ENCODE measurements at places on chromosomes 1 and 21. TPM values are rescaled to one million over a fixed set of nuclear protein-coding genes. Genes with fewer than 3 reads are reported as not detected.

DNTTIP2 gene
- total RNA-seq: 40.0 TPM

CGN gene
- total RNA-seq: 0.52 TPM

DNA sequence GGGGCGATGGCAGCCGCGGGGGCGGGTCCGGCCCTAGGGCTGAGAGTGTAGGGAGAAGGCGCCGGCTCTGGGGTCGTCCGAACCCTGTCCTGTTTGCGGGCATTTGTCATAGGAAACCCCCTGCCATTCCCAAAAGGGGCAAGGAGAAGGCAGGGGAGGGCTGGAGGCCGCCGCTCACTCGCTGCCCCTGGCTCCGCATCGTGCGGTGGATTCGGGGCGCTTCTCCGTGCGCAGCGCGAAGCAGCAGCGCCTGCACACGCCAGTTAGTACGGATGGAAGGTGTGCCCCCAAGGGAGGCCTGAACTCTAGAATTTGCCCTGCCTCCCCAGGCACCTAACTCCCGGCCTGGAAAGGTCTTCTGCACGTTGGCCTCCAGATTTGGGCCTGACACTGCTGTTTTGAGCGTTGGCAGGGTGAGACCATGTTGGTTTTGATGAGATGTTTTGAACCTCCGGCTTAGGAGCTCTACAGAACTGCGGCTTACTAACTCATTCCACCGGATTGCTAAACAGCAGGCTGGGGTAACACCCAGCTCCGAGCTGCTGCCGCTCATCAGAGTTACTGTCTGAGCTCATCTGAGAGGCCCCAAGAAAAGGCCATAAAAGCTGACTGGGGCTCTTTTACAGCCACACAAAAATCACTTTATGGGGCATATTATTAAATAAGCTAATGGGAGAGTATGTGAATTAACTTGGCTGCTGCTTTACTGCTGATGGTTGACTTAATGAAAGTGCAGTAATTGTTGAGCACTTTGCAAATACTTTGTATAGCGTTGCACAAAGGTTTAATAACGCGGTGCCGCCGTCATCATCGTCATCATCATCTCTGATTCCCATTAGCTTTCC, 987 bp downstream of the GPR137B start:
- no peak for DNase-seq
- no peaks in the 10 kb centered on the region for H3K27me3 ChIP-seq

KCNK2 gene
- total RNA-seq: 0.08 TPM

DNA sequence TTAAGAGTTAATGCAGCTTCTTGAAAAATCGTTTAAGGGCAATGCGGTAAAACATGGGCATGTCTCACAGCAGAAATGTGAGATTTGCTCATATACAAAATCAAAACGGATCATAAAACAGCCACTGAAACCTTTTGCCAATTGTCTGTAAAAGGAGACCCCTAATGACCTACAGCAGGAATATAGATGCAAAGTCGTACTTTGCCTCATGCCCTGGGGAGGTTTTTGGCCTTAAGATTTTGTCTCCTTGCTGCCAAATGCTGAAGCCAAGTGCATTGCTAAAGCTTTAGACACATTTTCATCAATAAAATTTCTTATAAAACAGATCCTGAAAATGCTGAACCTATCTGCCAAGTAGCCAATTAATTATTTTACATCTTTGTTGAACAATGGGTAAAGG, 226.9 kb downstream of the TGFB2 start:
- no peaks in the 10 kb centered on the region for H3K27me3 ChIP-seq
- no peak overlapping the region for H3K27ac ChIP-seq
- no peak overlapping the region for H3K4me3 ChIP-seq
- no peaks in the 10 kb centered on the region for H3K36me3 ChIP-seq

GRCh38 chr21:38804030-38804788, 1.5 kb upstream of the ETS2 start:
- H3K4me3 ChIP-seq: peak overlapping the region; percentile 93
- no peaks in the 10 kb centered on the region for H3K36me3 ChIP-seq
- peaks cover 40% of the 10 kb centered on the region for H3K4me1 ChIP-seq
- no peak for DNase-seq

DNA sequence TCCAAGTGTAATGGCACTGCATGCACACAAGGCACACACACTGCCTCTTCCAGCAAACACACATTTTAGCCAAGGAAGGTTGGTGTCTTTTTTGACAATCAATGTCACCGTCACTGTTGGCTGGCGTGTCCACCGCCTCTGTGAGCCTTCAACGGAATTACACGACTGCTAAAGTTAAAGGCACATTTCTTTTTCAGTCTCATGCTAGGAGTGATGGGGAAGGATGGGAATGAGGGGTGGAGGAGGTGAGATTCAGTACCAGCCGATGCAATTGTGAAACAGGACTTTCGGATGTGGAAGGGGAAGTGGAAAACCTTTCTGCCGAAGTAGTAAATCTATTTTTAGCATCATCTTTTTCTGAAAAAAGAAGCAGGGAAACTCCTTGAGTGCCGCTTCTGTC, 1.4 kb downstream of the ELAVL4 start:
- H3K27me3 ChIP-seq: peaks cover 93% of the 10 kb centered on the region
- H3K27ac ChIP-seq: no peak overlapping the region
- no peak overlapping the region for H3K4me3 ChIP-seq
- no peak for DNase-seq

DRAXIN gene
- 0.05 TPM for total RNA-seq

- H3K27me3 ChIP-seq: peaks cover 93% of the 10 kb centered on the region
- DNase-seq: no peak
- no peak overlapping the region for H3K27ac ChIP-seq
- H3K36me3 ChIP-seq: no peaks in the 10 kb centered on the region
- H3K4me3 ChIP-seq: no peak overlapping the region
Measured at GRCh38 chr1:36510418-36510817, 27.7 kb upstream of the CSF3R start.

- peaks cover 11% of the 10 kb centered on the region for H3K36me3 ChIP-seq
- H3K4me1 ChIP-seq: peaks cover 74% of the 10 kb centered on the region
- peak within 1 kb of the TSS; percentile 100 for H3K4me3 ChIP-seq
Measured at GRCh38 chr1:19485362-19486187, at the start of gene CAPZB. CAPZB (minus strand) TSS chr1:19485539; CDS start chr1:19485438, 101 bp downstream.

- no peaks in the 10 kb centered on the region for H3K27me3 ChIP-seq
- H3K27ac ChIP-seq: no peak overlapping the region
- no peaks in the 10 kb centered on the region for H3K36me3 ChIP-seq
- DNase-seq: no peak
Measured at GRCh38 chr1:171134204-171134923, 43.7 kb downstream of the FMO3 start.

DNA sequence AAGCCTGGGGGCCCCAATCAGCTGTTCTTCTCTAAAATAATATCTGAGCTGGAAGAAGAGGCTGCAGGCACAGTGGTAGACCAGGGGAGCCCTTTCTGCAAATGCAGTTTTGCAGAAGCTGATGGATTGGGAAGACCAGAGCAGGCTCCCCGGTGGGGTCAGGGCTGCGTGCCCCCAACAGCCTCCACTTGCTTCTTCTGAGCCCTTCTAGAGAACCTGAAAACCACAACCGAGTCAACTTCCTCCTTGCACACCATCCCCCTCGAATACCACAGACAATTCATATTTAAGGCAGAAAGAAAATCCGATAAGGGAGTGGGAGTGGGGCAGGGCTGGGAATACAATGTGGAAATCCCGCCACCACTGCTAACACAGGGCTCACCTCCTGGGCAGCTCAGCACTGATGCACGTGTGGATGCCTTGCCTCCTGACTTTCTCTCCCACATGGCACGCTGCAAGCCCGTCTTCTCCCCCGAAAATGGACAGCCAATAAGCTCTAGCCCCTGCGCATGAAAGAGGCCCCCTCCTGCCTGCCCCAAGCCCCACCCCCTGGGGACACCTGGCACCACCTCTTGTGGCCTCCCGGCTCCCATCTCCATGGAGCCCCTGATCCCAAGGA, 25.4 kb upstream of the ALDH4A1 start:
- DNase-seq: no peak
- H3K4me3 ChIP-seq: no peak overlapping the region
- H3K36me3 ChIP-seq: no peaks in the 10 kb centered on the region

- H3K4me1 ChIP-seq: peaks cover 5% of the 10 kb centered on the region
- no peak overlapping the region for H3K27ac ChIP-seq
- no peak for DNase-seq
- no peaks in the 10 kb centered on the region for H3K27me3 ChIP-seq
- H3K4me3 ChIP-seq: no peak overlapping the region
Measured at GRCh38 chr1:206924592-206925105, 2.9 kb upstream of the FCMR start.

DNA sequence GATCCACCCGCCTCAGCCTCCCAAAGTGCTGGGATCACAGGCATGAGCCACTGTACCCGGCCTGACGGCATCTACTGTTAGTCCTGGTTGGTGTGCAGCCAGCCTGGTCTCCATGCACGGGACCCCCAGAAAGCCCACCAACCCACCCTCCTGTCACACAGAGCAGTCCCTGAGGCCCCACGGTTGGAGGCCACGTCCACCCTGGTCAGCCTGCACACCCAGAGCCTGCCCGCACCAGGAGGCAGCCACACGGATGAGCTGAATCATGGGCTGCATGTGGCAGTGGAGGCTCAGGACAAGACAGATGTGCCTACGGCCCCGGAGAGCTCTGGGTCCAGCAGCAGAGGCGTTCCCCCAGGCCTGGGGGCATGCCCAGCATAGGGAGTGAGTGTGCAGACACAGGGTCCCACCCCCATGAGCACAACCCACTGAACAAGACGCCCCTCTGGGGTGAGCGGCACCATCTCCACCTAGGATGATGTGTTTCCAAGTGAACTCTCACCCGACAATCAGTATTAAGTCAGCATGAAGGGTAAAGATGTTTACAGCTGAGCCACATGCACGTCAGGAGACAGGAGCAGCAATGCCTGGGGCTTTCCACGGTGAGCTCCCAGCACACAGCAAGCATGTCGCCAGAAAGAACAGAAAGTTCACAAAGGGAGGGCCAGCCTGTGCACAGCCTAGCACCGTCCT, 102.1 kb downstream of the WDR4 start:
- H3K4me3 ChIP-seq: no peak overlapping the region
- H3K36me3 ChIP-seq: peaks cover 13% of the 10 kb centered on the region
- H3K4me1 ChIP-seq: peaks cover 16% of the 10 kb centered on the region
- no peak overlapping the region for H3K27ac ChIP-seq
- peaks cover 58% of the 10 kb centered on the region for H3K27me3 ChIP-seq

DNA sequence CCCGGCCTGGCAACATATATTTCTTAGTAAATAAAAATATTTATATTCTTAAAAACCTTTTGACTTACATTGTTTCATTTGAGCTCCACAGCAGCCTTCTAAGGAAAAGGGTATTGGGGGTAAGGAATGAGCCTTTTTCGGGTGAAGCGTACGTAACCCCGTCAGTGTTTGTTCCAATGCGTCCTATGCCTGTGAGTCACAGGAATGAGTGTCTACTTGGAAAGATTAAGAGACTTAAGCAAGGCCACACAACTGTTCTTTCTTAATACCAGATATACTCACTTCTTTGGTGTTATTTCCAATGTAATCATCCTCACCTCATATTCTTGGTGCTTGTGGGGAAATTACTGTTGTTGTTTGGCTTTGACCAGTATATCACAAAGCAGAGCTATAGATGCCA, 22.7 kb downstream of the WDTC1 start:
- no peaks in the 10 kb centered on the region for H3K4me1 ChIP-seq
- no peaks in the 10 kb centered on the region for H3K27me3 ChIP-seq

DNA sequence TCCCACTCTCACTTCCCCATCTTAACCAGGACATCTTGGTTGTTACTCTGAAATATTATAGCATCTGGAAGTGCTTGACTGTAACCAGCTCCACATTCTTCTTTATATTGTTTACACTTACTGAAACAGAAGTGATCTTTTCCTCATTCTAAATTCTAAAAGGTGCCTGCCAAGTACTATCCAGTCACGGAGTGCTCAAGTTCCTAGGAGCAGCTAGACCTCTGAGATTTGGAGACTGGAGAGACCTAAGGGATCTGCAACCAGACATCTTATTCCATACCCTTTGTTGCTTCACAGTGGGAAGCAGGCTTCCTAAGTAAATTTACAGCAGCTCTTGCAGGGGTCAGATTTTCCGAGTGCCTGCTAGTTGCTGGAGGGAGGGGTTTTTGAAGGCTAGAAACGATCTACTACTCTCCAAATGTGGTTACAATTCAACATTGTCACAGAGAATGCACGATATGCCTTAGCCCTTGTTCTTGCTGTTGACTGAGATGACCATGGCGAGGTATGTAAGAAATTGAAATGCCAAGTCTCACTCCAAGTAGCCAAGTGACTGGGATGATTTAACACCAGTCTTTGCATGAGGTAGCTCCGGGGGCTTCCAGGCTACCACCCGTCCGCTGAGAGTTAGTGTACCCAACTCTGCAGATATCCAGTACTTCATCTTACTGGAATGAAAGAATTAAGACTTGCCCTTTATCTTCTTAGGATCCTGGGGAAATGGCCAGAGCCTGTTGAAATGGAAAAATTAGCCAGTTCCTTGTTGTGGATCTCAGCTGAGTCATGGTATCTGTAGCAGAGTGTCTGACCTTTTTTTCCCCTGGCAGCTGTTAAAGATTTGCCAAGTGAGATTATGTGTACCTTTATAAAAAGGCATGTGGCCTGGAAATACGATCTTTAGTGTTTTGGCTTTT, 150.8 kb downstream of the MAST2 start:
- no peak for DNase-seq
- peaks cover 2% of the 10 kb centered on the region for H3K36me3 ChIP-seq
- peak overlapping the region; percentile 74 for H3K27ac ChIP-seq
- no peaks in the 10 kb centered on the region for H3K27me3 ChIP-seq
- peaks cover 60% of the 10 kb centered on the region for H3K4me1 ChIP-seq

PCAT6 gene
- 1.0 TPM for total RNA-seq

GRCh38 chr1:54849219-54850068, 37.6 kb downstream of the DHCR24 start:
- DNase-seq: no peak
- no peaks in the 10 kb centered on the region for H3K27me3 ChIP-seq
- peaks cover 20% of the 10 kb centered on the region for H3K36me3 ChIP-seq
- H3K4me1 ChIP-seq: peaks cover 11% of the 10 kb centered on the region
- H3K4me3 ChIP-seq: no peak overlapping the region

GRCh38 chr1:172356620-172357019, 63.9 kb upstream of the C1orf105 start:
- no peak overlapping the region for H3K4me3 ChIP-seq
- H3K36me3 ChIP-seq: no peaks in the 10 kb centered on the region
- peak overlapping the region; percentile 25 for H3K27ac ChIP-seq
- DNase-seq: no peak

FAM229A gene
- total RNA-seq: 2.1 TPM

DNA sequence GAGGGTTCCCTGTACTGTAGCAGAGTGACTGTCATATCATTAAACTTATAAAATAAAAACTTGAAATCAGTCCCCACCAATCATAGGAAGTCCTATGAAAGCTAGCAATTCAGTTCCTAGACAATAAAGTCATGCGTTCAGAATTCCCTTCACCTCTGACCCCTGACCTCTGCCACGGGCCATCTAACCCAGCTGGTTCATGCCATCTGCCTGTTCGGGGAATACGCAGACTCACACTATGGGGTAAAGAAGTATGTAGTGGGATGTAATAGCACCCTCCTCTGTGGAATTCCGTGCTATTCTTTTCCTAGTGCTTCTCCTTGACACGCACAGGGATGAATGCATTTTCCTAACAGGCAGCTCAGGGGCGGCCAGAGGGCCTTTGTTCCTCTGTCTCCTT, 2.1 kb downstream of the GSTM4 start:
- peaks cover 40% of the 10 kb centered on the region for H3K4me1 ChIP-seq
- H3K4me3 ChIP-seq: no peak overlapping the region
- peaks cover 37% of the 10 kb centered on the region for H3K36me3 ChIP-seq
- H3K27me3 ChIP-seq: no peaks in the 10 kb centered on the region

- no peaks in the 10 kb centered on the region for H3K36me3 ChIP-seq
- no peak overlapping the region for H3K4me3 ChIP-seq
- no peaks in the 10 kb centered on the region for H3K4me1 ChIP-seq
- no peaks in the 10 kb centered on the region for H3K27me3 ChIP-seq
Measured at GRCh38 chr1:246959944-246960693, 28.4 kb upstream of the AHCTF1 start.

TCHH gene
- total RNA-seq: not detected

COL8A2 gene
- 1.2 TPM for total RNA-seq

- no peaks in the 10 kb centered on the region for H3K27me3 ChIP-seq
- H3K27ac ChIP-seq: peak overlapping the region; percentile 19
- H3K4me3 ChIP-seq: no peak overlapping the region
- no peak for DNase-seq
- peaks cover 12% of the 10 kb centered on the region for H3K4me1 ChIP-seq
Measured at GRCh38 chr1:109185990-109186732, 27.6 kb upstream of the SARS1 start.
